ENCODE measurements at places on chromosomes 7 and 10. TPM values are rescaled to one million over a fixed set of nuclear protein-coding genes. Genes with fewer than 3 reads are reported as not detected.

GRCh38 chr7:35474100-35474499 is 220.2 kb upstream of the TBX20 start:
- H3K4me1 ChIP-seq = no peaks in the 10 kb centered on the region
- no peaks in the 10 kb centered on the region for H3K27me3 ChIP-seq

DNA sequence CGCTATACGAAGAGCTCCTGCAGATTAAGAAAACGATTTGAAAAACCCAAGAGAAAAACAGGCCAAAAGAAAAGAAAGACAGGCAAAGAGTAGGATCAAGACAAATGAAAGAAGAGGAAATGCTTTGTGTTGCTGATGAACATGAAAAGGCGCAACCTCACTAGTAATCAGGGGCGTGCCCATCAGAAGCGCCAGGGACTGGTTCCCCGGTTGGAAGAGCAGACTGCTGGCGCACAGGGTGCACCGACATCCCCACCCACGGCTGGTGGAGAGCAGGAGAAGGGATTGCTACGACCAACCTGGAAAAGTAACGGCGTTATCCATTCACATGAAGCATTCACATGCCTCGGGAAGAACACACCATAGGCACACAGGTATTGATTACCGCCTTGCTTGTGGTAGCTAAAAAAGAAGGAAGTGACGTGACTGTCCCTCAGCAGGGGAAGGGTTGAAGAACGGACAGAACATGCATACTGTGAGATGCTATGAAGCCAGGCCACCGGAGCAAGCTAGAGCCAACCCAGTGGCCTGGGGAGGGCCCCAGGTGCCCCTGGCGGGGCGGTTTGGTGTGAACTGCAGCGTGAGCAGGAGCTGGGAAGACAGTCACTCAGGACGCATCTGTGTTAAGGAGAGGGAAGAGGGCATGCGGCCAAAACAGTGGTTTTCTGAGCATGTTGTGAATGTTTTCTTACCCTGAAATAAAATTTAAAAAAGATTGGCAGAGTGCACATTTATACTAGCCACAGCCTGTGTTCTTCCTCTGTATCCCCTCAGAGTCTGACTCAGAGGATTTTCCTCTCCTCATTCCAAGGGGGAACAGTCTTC is 18.3 kb downstream of the AGAP3 start:
- no peak for DNase-seq
- H3K36me3 ChIP-seq = no peaks in the 10 kb centered on the region
- H3K4me1 ChIP-seq = no peaks in the 10 kb centered on the region
- no peak overlapping the region for H3K4me3 ChIP-seq
- no peak overlapping the region for H3K27ac ChIP-seq

- DNase-seq = peak; percentile 16
- H3K36me3 ChIP-seq = no peaks in the 10 kb centered on the region
- H3K4me3 ChIP-seq = no peak overlapping the region
Measured at GRCh38 chr7:18590744-18591340, 95.3 kb downstream of the HDAC9 start.

DNA sequence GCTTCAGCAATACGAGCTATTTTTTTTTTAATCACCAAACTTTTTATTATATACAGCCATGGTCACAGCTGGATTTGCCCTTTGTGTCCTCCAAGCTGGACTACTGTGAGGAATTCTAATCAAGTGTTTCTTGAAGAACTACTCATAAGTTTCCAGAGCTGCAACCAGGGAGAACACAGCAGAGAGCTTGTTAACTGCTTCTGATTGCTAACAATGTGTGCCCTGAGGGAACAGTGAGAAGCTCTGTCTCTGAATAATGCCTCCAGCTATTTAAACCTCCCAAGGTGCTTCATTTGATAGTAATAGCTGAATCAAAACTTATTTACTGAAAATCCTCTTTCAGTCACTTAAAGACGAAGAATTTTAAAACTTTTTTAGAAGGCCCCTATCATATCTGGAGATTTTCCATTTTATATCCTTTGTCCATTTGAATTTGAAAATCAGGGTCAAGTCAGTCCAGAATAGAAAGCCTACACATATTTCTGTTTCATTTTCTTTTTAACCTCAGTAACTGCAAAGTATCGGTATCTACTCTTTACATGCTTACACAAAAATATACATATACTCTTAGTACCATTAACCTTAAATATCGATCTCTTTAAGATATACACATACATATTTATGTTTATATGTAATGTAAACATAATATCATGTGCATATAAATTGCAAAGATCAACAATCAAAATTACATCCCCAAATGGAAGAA is 1024.2 kb downstream of the GRM8 start:
- no peak overlapping the region for H3K4me3 ChIP-seq
- H3K27ac ChIP-seq = no peak overlapping the region
- no peaks in the 10 kb centered on the region for H3K4me1 ChIP-seq
- H3K27me3 ChIP-seq = no peaks in the 10 kb centered on the region
- DNase-seq = no peak

- H3K4me1 ChIP-seq = peaks cover 3% of the 10 kb centered on the region
- H3K27me3 ChIP-seq = no peaks in the 10 kb centered on the region
- H3K27ac ChIP-seq = no peak overlapping the region
Measured at GRCh38 chr7:100942045-100942774, 7.1 kb upstream of the MUC3A start.

DNA sequence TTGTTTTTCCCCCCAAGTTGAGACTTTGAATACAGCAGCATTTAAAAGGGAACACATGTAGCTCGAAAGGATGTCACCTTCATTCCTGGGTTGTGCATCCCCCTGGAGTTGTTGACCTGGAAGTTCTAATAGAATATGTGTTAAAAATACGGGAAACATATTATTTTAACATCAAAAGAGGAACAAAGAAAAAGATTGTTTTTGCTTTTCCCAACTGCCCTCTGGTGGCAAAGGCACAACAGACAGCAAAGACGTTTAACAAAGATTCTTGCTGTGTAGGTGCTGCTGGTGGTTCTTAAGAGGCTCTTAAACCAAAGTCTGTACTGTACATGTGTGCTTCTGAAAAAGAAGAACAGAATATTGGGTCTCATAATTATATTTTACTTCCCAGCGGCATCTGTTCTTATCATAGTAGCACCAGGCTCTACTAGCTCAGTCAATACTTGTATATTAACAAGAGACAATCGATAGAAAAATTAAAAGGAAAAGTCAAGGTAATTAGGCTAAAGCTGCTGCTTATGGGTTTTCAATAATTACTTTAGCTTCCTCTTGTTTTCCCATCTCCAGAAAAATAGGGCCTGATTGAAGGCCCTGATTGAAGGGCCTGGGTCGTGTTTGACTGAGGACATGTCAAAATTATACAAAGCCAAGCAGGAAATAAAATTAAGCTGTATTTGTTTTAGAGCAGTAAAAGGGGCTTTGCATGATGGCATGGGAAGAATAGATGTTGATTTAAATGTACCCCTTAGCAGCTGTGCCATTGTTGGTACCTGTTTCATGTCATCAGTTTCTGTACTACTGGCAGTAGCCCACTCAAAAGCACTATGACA is 384.2 kb upstream of the LRGUK start:
- DNase-seq = peak; percentile 22
- no peaks in the 10 kb centered on the region for H3K4me1 ChIP-seq
- H3K27me3 ChIP-seq = no peaks in the 10 kb centered on the region
- H3K27ac ChIP-seq = no peak overlapping the region

GRCh38 chr7:37251222-37251621 is 197.4 kb downstream of the ELMO1 start:
- H3K27me3 ChIP-seq = no peaks in the 10 kb centered on the region
- DNase-seq = no peak
- no peak overlapping the region for H3K4me3 ChIP-seq
- no peaks in the 10 kb centered on the region for H3K4me1 ChIP-seq
- no peak overlapping the region for H3K27ac ChIP-seq
- peaks cover 16% of the 10 kb centered on the region for H3K36me3 ChIP-seq

Gene PRSS1
- total RNA-seq = 0.76 TPM

Gene ZNF425
- 2.2 TPM for total RNA-seq

Gene CACNA2D1
- total RNA-seq = 8.4 TPM
